ENCODE measurements at places on chromosomes 1 and 21. TPM values are rescaled to one million over a fixed set of nuclear protein-coding genes. Genes with fewer than 3 reads are reported as not detected.

CDCA8 gene
- total RNA-seq: 4.4 TPM

ADCY10 gene
- total RNA-seq: 0.69 TPM

- DNase-seq: no peak
Observed at GRCh38 chr1:54241364-54241763, 41.4 kb downstream of the MRPL37 start.

DNA sequence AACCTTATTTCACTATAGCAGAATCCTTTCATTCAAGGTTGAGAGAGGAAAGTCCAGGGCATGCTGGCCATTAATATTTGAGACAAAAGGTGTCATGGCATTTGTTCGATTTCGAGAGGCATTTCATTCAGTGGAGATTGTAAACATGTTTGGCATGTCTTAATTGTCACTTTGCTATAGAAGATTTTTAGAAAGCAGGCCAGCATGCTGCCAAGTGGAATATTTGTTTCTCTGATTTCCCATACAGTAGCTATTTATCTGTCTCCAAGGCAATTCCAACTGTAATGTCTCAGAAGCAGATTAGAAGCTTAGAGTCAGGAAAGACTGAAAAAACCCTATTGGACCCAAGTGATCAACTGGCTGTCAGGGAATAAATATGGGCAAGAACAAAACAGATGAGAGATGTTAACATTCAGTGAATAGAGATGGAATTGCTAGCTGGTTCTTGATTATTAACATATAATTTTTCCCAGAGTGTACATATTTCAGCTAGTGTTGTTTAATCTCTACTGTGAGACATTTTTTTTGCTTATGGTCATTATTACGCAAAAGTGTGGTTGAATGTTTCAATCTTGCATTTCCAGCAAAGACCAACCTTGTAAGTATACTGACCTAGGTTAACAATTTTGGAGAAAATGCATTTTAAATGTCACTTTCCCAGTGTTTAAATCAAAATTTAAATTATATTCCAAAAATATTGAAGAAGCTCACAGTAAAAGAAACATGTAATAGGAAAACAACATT is 174.6 kb downstream of the KCNK2 start:
- DNase-seq: peak; percentile 31

- no peak for DNase-seq
Observed at GRCh38 chr1:197973206-197973605, 56.0 kb downstream of the LHX9 start.

DNA sequence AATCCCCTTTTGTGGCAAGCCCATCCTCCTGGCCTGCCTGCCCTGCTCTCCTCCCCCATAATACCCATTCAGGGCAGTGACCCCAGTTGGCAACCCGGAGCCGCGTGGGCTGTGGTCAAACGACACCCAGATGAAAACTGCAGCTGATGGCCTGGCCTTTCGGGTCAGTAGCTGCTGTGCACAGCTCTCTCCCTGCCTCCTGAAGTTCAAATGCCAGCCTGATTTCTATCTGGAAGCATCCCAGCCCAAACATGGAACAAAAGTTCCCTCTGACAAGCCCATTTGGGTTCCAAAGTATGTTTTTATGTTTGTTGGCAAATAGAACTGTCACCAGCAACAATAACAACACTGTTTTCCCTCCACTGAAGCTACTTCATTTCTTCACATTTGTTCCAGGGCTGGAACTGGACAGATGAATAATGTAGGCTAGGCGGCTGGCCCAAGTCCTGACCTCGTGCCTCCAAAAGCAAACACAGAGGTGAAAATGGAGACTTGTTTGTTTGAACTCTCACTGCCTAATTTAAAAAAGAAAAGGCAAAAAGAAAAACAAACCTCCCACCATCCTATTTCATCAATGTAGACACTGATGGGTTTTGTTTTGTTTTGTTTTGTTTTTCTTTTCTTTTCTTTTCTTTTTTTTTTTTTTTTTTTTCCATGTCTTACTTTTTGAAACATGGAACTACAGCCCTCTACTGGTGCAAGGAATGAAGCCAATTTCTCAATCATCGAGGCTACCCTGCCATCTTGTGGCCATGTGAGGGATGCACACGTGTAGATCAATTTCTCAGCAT is 179.0 kb downstream of the ADSS2 start:
- DNase-seq: peak; percentile 95

GRCh38 chr1:20625176-20626097 is 7.8 kb upstream of the PINK1 start:
- no peak for DNase-seq
